ENCODE measurements at places on chromosomes 13 and 19.

GRCh38 chr13:111265006-111265700 is 55.3 kb upstream of the TEX29 start:
- no peak for DNase-seq

GRCh38 chr19:5321851-5322681 is 18.5 kb downstream of the PTPRS start:
- DNase-seq: no peak

- DNase-seq: no peak
Observed at GRCh38 chr19:3368848-3369336, 2.5 kb downstream of the NFIC start.

DNA sequence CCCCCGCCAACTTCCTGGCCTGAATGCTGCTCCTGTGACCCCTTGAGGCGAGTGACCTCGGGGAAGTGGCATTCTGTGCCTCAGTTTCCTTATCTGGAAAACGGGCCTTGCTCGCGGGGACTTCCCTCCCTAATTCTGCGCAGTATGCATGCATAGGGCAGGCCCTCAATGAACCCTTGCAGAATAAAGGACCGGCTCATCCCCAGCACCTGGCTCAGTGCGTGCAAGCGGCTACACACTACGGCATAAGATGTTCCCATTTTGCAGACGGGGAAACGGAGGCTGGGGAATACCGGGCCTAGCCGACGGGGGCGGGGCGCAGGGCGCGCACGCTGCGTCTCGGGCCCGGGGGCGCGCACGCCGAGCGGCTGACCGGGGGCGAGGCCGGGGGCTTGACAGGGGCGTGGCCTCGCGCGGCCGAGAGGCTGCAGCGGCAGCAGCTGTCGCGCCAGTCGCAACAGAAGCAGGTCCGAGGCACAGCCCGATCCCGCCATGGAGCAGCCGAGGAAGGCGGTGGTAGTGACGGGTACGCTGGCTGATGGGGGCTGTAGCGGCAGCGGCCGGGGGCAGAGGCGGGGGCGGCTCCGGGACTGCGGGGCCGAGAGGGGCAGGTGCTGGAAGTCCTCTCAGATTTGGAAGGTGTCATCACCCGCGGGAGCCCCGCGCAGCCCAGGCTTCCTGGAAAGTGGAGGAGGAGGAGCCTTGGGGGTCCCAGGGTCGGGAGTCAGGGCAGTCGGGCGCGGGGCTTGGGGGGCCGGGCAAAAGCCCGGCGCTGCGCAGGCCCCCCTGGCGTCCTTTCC is at the start of gene PGPEP1:
PGPEP1 (plus strand) TSS at position 409 of the 800 bp plus-strand sequence; CDS start at position 493, 84 bp downstream.
- peak; percentile 40 for DNase-seq

DNA sequence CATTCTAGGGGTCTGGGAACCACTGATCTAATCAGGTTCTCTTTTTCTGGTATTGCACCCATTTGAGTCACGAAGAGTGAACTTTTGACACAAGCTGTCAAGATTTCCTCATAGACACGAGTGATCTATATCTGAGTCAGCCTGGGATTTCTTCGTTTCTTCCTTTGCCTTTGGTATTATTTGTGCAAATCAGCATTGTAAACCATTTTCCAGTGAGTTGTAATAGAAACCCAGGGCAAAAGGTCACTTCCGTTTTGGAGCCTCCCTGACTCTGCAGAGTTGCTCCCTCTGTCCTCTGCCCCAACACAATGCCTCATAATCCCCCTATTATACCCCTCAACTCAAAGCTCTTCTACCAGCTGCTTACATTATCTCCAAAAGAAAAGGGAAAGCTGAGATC is 615.1 kb downstream of the EFNB2 start:
- no peak for DNase-seq

DNA sequence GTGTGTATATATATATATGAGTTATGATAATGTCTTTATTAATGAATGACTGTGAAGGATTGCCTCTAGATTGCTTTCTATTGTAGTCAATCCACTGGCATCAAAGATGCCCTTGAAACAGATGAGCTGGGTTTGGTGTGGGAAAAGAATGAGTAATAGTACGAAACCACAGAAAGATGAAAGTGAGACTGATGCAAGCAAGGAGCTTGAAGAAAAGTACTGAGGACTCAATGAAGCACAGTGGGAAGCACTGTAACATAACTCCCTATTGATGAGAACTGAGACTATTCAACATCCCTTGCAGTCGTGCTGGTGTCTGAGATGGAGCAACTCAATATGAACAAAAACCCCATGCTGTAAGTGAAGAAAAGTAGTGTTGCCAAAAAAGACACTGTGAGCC is 1794.2 kb downstream of the SLITRK5 start:
- DNase-seq: no peak

DNA sequence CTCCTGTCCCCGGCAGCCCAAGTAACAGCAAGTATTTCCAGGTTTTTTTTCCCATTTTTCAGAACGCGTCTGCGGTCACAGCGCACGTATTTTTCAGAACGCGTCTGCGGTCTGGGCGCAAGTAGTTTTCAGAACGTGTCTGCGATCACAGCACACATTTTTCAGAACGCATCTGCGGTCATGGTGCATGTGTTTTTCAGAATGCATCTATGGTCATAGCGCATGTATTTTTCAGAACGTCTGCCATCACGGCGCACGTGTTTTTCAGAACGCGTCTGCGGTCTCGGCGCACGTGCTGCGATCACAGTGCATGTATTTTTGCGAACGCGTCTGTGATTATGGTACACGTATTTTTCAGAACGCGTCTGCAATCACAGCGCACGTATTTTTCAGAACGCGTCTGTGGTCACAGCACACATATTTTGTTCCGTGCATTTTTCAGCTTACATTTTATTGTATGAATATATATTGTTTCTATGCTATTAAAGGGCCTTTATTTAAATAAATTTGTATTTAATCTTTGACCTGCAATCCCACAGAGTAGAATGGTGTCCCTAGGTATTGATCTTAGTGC is 19.7 kb downstream of the ATP4B start:
- no peak for DNase-seq

- DNase-seq: no peak
Observed at GRCh38 chr13:20772401-20773131, 1.2 kb downstream of the EEF1AKMT1 start.

DNA sequence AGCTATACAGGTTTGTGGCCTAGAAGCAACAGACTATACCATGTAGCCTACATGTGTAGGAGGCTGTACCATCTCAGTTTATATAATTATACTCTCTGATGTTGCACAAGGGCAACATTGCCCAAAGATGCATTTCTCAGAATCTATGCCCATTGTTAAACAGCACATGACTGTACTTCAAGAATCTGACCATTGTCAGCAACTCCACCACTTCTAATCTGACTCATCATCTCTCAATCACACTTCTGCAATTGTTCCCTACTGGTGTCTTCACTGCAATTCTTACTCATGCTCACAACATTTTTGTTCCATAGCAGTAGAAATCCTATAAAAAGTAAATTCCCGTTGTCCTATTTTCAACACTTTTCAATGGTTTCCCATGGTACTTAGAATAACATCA is 63.9 kb upstream of the ATXN8OS start:
- DNase-seq: no peak

DNA sequence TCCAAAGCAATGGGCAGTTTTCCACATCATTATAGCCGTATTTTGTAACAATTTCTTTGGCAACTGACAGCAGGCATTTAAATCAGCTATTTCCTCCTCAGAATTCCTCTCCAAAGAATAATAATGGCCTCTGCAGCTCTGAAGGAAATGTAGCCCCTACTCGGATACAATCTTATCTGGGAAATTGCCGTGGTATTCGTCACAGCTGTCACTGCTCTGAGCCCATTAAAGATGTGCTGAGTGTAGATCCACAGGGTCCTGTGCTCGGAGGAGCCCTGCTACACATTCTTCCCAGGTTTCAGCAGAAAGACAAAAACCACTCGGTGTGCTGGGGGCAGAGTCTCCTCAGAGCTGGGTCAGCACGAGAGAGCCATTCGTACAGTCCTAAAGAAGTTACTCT is 33.1 kb downstream of the MZT1 start:
- no peak for DNase-seq

DNA sequence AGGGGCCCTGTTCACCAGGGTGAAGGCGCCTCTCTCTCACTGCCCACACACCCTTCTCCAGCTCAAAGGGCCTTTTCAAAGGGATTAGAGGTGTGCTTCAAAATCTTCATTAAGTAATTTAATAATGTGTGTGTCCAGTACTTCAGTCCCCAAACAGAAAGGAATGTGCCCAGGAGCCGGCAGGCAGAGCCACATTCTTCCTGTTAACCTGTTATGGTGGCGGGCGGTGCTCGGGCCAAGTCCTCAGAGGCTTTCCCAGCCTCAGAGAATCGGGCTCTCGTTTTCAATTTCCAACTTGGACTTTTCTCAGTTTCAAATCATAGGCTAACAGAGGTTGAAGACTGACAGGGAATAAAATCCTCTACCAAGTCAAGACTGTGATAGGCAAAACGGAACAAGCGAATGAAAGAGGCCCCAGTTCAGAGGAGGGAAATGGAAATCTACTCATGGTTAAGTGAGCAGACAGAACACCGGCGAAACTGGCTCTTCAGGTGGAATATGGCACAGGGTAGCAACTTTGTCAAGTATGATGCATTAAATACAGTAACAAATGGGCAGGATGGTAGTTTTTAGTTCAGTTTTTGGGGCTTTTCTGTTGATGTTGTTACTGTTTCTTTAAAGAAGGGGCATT is 68.6 kb downstream of the FOXO1 start:
- no peak for DNase-seq

DNA sequence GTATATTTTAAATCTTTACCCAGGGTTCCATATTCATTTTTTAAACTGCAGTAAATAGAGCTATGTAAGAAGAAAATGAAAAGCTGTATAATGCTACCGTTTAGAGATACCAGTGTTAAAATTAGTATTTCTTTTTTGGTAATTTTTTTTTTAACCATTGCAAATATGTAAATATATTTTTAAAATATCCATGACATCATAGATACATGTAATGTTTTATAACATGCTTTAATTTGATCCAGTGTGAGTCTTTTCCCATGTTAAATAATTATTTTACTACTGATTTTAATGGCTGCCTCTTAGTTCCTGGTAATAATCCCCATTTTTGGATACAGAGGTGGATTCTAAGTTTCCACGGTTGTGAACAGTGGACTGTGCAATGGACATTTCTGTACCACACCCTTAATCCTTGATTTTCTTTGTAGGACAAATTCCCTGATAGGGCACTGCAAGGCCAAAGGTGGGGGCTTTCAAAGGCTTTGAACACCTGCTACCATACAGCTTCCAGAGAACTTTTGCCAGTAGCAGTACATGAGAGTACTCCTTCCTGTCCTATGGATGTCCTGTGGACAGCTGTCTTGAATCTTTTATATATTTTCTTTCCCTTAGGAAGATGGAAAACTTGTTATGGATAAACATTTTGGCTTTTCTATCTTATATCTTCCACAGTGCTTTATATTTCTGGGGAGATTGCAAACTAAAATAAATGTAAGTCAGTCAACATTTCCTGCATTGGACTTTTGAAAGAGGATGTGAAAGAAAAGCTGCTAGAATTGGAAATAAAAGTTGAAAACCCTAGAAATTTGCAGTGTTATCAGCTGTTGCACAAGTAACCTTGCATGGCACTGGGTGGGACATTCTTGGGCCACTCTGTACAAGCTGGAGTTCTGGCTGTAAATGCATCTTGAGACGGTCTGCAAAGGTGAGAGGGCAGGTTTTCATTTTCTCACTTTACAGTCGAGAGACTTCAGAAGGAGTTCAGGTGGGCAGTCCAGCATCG is 46.8 kb downstream of the ARHGEF7 start:
- DNase-seq: no peak

- DNase-seq: no peak
Observed at GRCh38 chr13:84542348-84542747, 660.1 kb upstream of the SLITRK1 start.
